Stimulated activated CD4-positive, alpha-beta T cell treated with anti-CD3 and anti-CD28 coated beads, Interleukin-4, amount 100 ng/mL, for 1 hour (primary cell): ENCODE measurements at places on chromosomes 6 and 20.
A peak's percentile ranks its signal among the peaks of the same experiment; 100 is the strongest.

GRCh38 chr6:43359381-43359780 is 10.1 kb downstream of the ZNF318 start:
- no peak for DNase-seq

DNA sequence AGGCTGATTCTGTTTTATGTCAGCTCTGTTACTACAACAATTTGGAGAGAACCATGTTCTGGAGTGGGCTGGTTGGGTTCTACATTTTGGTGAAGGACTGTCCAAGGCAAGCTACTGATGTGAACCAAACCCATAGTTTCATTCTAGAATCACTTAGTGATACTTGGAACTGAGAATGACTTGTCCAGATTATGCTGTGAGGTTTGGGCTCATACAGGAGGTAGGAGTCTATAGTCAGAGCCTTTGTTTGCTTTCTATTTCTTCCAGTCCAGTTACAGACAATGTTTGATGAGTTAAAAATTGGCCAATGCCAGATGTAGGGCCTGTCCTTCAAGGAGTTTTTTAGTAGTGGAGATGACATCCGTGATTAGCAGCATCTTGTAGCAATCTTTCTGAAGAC is 97.9 kb downstream of the LRRC1 start:
- DNase-seq: no peak

DNA sequence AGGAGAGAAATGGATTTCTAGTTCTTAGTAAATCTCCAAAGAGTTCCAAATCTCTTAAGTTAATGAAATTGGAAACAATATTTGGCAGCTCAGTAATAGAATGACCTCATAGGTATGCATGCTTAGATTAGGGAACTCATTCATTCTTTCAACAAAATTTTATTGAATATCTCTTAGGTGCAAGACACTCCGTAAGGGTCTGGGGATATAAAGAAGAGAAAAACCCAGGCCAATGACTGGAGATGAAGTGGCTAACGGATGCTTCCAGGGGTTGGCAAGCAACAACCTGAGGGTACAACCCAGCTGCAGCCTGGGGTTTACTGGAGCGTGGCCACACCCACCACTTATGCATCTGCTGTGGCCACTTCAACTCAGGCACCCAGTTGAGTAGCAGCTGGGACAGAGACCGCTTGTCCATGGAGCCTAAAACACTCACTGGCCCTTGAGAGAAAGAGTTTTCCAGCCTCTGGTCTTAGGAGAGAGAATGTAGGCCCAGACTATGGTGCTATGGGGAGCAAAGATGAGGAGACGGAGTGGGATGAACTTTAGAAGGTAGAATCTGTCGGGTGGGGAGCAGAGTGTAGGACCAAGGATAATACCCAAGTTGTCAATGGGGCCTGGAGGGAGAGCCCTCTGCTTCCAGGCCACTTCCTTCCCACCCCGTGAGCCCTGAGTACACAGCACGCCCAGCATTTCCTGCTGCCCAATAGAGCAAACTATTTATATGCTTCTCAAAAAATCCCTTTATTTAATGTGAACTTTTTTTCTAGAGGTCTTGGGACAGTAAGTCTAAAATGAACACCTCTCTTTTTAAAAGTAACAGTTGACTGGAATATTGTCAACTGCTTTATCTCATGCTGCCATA is 46.8 kb upstream of the PXDC1 start:
- no peak for DNase-seq

GRCh38 chr6:129273161-129273560 is 390.2 kb downstream of the LAMA2 start:
- DNase-seq: no peak

DNA sequence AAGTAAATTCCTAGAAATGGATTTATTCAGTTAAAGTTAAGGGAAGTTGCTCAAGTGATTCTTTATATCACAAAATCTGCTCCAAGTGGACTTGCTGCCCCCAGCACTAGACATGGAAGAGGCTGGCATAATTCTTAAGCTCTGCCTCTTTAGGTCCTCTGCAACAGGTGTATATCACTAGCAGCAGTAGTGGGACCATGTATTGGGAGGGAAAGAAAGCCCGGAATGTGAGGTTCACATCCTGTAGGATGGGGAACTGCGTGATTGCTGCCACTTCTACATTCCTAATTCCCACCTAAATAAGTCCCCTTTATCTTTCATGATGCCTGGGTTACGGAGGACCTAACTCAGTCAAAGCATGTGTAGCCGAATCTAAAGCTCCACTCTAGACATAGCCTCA is 13.2 kb downstream of the SPATS1 start:
- DNase-seq: no peak

GRCh38 chr6:28488916-28489365 is 26.7 kb downstream of the GPX6 start:
- DNase-seq: peak; percentile 16

DNA sequence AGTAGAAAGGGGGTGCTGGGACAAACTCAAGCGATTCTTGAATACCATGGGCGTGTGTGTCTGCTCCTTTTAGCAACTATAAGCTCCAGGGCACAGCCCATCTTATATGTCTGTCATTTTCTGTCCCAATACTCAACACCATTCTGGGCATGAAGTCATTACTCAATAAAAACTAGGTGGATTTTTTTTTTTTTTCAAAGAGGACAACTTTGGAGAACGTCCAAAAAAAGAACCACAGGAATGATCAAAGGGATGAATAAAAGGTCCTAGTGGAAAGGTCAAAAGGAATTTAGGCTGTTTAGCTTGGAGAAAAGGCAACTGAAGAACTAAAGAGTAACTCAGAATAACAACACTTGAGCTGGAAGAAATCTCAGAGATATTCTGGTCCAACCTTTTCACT is 24.4 kb downstream of the UQCC1 start:
- no peak for DNase-seq

DNA sequence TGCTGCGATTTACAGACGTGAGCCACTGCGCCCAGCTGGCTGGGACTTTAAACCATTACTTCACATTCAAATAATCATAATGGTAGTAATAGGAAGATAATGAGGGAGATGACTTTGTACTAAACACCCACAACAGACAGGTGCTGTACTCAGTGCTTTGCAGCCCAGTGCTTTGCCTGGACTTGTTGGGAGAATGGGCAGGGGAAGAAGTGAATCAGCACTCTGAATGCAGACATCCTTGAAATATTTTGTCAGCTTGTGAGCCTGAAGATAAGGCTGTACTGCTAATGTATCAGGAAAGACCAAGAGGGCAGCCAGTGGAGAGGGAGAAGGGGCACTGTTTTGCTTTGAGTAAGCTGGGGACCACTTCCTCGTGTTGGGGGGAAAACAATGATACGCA is 17.4 kb downstream of the NKX2-2 start:
- DNase-seq: no peak

DNA sequence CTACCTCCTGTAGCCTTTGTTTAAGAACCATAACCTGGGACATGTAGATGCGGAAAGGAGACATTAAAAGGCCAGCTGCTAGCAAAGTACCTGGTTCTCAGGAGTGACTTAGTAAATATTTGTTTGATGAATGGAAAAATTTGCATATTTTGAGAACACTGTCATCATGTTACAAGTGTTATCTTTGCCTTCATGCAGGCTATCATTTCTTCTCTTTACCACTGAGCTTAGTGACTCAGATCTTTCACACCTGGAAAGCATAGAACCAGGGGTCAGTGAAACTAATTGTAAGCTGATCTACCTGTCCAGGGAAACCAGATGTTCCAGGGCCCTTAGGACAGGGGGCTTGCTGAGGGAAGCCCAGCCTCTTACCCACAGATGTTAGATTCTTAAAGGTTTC is 5.4 kb downstream of the ZFP57 start:
- no peak for DNase-seq

- DNase-seq: no peak
Observed at GRCh38 chr20:52372169-52372568, 180.6 kb upstream of the ZFP64 start.
